CD4-positive, alpha-beta memory T cell (primary cell): ENCODE measurements at places on chromosomes 5 and 9. TPM values are rescaled to one million over a fixed set of nuclear protein-coding genes. Genes with fewer than 3 reads are reported as not detected.
A peak's percentile ranks its signal among the peaks of the same experiment; 100 is the strongest.

GRCh38 chr9:104025945-104026344, 68.2 kb upstream of the SMC2 start:
- no peaks in the 10 kb centered on the region for H3K27me3 ChIP-seq
- peaks cover 8% of the 10 kb centered on the region for H3K4me1 ChIP-seq
- no peak for DNase-seq

GRCh38 chr5:172530878-172531703, 76.8 kb upstream of the SH3PXD2B start:
- DNase-seq, result no peak
- H3K36me3 ChIP-seq, result no peaks in the 10 kb centered on the region
- H3K4me1 ChIP-seq, result no peaks in the 10 kb centered on the region
- no peak overlapping the region for H3K4me3 ChIP-seq
- no peak overlapping the region for H3K27ac ChIP-seq
- H3K27me3 ChIP-seq, result no peaks in the 10 kb centered on the region

GRCh38 chr5:81772488-81772887, 21.6 kb upstream of the SSBP2 start:
- H3K36me3 ChIP-seq, result no peaks in the 10 kb centered on the region
- no peaks in the 10 kb centered on the region for H3K27me3 ChIP-seq
- H3K4me3 ChIP-seq, result no peak overlapping the region
- DNase-seq, result no peak

GRCh38 chr9:119272500-119273211, 96.6 kb downstream of the BRINP1 start:
- H3K4me1 ChIP-seq, result no peaks in the 10 kb centered on the region
- no peak overlapping the region for H3K4me3 ChIP-seq
- no peak for DNase-seq

DNA sequence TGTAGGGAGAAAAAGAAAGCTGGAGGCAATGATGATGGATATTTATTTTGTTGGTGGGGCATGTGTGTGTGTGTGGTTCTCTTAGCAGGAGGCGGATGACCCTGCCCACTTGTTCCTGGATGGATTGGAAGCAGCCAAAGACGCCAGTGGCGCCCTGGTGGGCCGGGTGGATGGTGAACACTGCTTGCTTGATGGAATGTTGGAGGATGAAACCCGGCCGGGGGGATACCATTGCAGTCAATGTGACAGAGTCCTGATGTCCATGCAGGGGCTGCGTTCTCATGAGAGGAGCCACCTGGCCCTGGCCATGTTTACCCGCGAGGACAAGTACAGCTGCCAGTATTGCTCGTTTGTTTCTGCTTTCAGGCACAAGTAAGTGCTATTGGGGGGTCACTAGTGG, 69.2 kb downstream of the ZNF462 start:
- DNase-seq, result no peak
- H3K4me3 ChIP-seq, result no peak overlapping the region
- H3K27ac ChIP-seq, result no peak overlapping the region
- H3K27me3 ChIP-seq, result no peaks in the 10 kb centered on the region
- H3K4me1 ChIP-seq, result no peaks in the 10 kb centered on the region

- no peaks in the 10 kb centered on the region for H3K36me3 ChIP-seq
- H3K27ac ChIP-seq, result no peak overlapping the region
- no peaks in the 10 kb centered on the region for H3K4me1 ChIP-seq
- H3K27me3 ChIP-seq, result no peaks in the 10 kb centered on the region
Measured at GRCh38 chr5:172313915-172314314, 30.4 kb upstream of the UBTD2 start.

- no peaks in the 10 kb centered on the region for H3K36me3 ChIP-seq
- H3K27me3 ChIP-seq, result no peaks in the 10 kb centered on the region
- no peak overlapping the region for H3K27ac ChIP-seq
- H3K4me1 ChIP-seq, result no peaks in the 10 kb centered on the region
Measured at GRCh38 chr5:26948921-26949320, 89.5 kb downstream of the CDH9 start.

- peak overlapping the region; percentile 28 for H3K27ac ChIP-seq
- H3K4me1 ChIP-seq, result peaks cover 58% of the 10 kb centered on the region
- peak; percentile 52 for DNase-seq
- no peaks in the 10 kb centered on the region for H3K27me3 ChIP-seq
Measured at GRCh38 chr9:5841771-5842573, 9.1 kb upstream of the ERMP1 start.

GRCh38 chr5:163649514-163649913, 144.1 kb downstream of the MAT2B start:
- no peaks in the 10 kb centered on the region for H3K4me1 ChIP-seq
- H3K36me3 ChIP-seq, result no peaks in the 10 kb centered on the region
- no peak overlapping the region for H3K27ac ChIP-seq

- no peak overlapping the region for H3K27ac ChIP-seq
- no peak overlapping the region for H3K4me3 ChIP-seq
- DNase-seq, result no peak
- H3K36me3 ChIP-seq, result no peaks in the 10 kb centered on the region
Measured at GRCh38 chr5:109907731-109908130, 218.0 kb downstream of the MAN2A1 start.

- no peaks in the 10 kb centered on the region for H3K4me1 ChIP-seq
- no peaks in the 10 kb centered on the region for H3K36me3 ChIP-seq
- H3K27me3 ChIP-seq, result peaks cover 8% of the 10 kb centered on the region
- H3K27ac ChIP-seq, result no peak overlapping the region
Measured at GRCh38 chr5:141765896-141766551, 84.0 kb upstream of the ARAP3 start.

DNA sequence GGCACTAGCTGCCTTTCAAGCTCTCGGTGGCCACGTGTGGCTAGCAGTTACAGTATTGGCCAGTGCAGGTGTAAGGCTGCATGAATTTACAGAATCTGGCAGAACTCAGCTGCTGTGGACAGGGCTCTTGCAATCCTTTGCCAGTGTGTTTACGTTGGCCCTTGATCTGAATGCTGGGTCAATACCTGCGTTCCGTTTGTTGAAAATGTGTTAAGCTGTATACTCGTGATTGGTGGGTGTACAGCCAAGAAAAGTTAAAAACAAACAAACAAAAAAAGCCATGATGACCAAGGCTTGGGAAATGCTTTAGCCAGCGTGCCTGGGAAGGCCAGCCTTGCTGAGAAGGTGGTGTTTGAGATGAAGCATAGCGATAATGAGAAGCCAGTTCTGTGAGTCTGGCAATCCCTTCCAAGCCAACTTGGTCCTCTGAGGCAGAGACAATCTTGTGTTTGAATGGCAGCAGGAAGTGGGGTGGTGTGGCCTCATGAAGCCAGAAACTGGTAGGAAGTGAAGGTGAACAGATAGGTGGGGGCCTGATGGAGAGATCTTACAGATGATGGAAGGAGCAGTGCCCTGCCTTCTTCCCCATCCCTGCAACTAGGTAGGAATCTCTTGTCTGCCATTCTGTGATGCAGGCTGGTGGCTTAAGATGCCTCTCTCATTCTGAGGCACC, 820 bp upstream of the CFAP90 start:
- DNase-seq, result no peak
- peaks cover 26% of the 10 kb centered on the region for H3K4me1 ChIP-seq
- H3K27ac ChIP-seq, result no peak overlapping the region

- H3K27ac ChIP-seq, result peak overlapping the region; percentile 24
- H3K27me3 ChIP-seq, result no peaks in the 10 kb centered on the region
- no peak overlapping the region for H3K4me3 ChIP-seq
- H3K4me1 ChIP-seq, result peaks cover 42% of the 10 kb centered on the region
- no peaks in the 10 kb centered on the region for H3K36me3 ChIP-seq
Measured at GRCh38 chr5:10635867-10636350, 72.0 kb downstream of the ANKRD33B start.

DNA sequence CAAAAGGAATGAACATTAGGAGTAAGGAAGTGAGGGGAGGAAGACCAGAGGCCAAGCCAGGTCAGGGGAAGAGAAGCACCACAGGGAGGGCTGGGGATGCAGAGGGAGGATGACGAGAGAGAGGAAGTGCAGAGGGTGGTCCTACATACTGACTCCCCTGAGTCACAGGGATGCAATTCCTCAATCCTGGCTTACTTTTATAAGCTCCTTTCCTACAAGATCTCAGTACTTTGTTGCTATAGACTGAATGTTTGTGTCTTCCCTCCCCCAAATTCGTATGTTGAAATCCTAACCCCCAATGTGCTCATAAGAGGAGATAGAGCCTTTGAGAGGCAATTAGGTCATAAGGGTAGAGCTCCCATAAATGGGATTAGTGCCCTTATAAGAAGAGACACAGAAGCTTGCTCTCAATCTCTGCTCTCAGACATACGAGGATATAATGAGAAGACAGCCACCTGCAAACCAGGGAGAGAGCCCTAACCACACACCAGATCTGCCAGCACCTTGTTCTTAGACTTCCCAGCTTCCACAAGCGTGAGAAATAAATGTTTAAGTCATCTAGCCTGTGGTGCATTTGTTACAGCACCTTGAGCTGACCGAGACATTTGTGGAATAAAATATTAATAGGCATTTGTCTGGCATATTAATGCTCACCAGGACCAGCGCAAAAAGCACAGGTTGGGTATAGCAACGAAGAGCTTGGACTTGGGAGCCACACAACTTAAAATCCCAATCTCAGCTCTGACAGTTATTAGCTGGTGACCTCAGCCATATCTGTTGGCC, 33.4 kb downstream of the GCNT4 start:
- H3K36me3 ChIP-seq, result no peaks in the 10 kb centered on the region
- H3K4me3 ChIP-seq, result no peak overlapping the region
- peaks cover 14% of the 10 kb centered on the region for H3K4me1 ChIP-seq

- H3K27ac ChIP-seq, result no peak overlapping the region
- H3K36me3 ChIP-seq, result no peaks in the 10 kb centered on the region
- peaks cover 12% of the 10 kb centered on the region for H3K4me1 ChIP-seq
- no peak overlapping the region for H3K4me3 ChIP-seq
- DNase-seq, result no peak
- peaks cover 20% of the 10 kb centered on the region for H3K27me3 ChIP-seq
Measured at GRCh38 chr9:114149765-114150340, 5.5 kb upstream of the COL27A1 start.

- no peaks in the 10 kb centered on the region for H3K4me1 ChIP-seq
- no peak overlapping the region for H3K27ac ChIP-seq
- no peaks in the 10 kb centered on the region for H3K27me3 ChIP-seq
- no peak overlapping the region for H3K4me3 ChIP-seq
- DNase-seq, result no peak
- no peaks in the 10 kb centered on the region for H3K36me3 ChIP-seq
Measured at GRCh38 chr5:59143926-59144333, 561.1 kb downstream of the RAB3C start.

GRCh38 chr5:132662925-132663770, 5.2 kb downstream of the IL13 start:
- H3K4me1 ChIP-seq, result peaks cover 22% of the 10 kb centered on the region
- DNase-seq, result peak; percentile 26
- no peak overlapping the region for H3K4me3 ChIP-seq
- peak overlapping the region; percentile 29 for H3K27ac ChIP-seq

NAIP gene
- polyA plus RNA-seq, result 2.7 TPM

TAS2R1 gene
- polyA plus RNA-seq, result not detected

CCL21 gene
- not detected for polyA plus RNA-seq

NCS1 gene
- not detected for polyA plus RNA-seq

PCDHGA7 gene
- polyA plus RNA-seq, result not detected

CAVIN4 gene
- polyA plus RNA-seq, result not detected

NIM1K gene
- polyA plus RNA-seq, result 0.24 TPM

RGMB gene
- 7.7 TPM for polyA plus RNA-seq

SPATA31E1 gene
- polyA plus RNA-seq, result not detected

CDKN2B gene
- polyA plus RNA-seq, result 0.26 TPM

C5orf52 gene
- not detected for polyA plus RNA-seq

S1PR3 gene
- not detected for polyA plus RNA-seq

SH2D3C gene
- 51.5 TPM for polyA plus RNA-seq
